Activated CD4-positive, CD25-positive, alpha-beta regulatory T cell treated with anti-CD3 and anti-CD28 coated beads, Interleukin-2, amount 50 U/mL, for 16 hours (primary cell): ENCODE measurements at places on chromosomes 2 and 18.

DNA sequence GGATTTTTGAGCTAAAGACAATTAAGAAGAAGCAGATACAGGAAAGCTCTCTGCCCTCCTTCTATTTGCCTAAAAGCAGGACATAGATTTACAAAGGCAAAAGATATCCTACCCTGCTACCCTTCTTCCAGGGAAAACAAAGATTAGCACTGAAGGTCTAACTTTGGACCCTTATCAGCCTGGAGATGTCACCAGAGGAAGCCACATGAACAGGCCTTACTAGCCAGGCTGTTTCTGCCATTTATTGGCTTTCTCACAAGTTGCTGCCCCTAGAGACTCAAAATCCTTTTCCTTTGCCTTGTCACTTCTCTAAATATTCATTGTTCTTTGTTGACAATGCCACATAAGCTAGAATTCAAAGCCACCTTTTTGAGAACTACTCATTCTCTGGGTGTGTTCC lies 147.3 kb downstream of the B3GNT2 start:
- DNase-seq: no peak

- DNase-seq: no peak
Observed at GRCh38 chr2:55338268-55338667, 69.2 kb upstream of the MTIF2 start.

GRCh38 chr2:148479398-148479797 lies 165.2 kb upstream of the EPC2 start:
- no peak for DNase-seq

- no peak for DNase-seq
Observed at GRCh38 chr2:159882130-159882745, 84.2 kb upstream of the CD302 start.

DNA sequence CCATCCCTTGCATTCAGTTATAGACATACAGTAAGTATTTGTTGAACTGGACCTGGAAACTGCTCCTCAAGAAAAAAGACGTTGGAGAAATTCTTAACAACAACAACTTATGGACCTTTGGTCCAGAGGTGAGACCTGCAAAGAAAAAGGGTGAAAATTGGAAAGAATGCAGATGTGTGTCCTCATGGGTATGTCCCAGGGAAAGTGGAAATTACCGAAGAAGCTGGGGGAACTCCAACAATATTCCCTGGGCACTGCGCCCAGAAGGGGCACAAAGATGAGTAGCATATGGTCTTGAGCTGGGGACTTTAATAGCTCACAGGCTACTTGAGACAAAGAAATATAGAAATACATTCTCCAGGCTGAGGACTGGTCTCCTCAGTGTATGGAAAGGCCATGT lies 35.5 kb upstream of the YWHAQ start:
- no peak for DNase-seq

GRCh38 chr18:8288472-8289195 lies 320.6 kb upstream of the RAB12 start:
- DNase-seq: no peak

- DNase-seq: no peak
Observed at GRCh38 chr2:118852605-118853128, 5.2 kb upstream of the EN1 start.

- DNase-seq: no peak
Observed at GRCh38 chr2:105674859-105675541, 69.7 kb upstream of the NCK2 start.

- no peak for DNase-seq
Observed at GRCh38 chr2:151927501-151928221, 99.4 kb upstream of the ARL5A start.
